SIG-M5 (cell line): ENCODE measurements at places on chromosomes 3 and 15.

DNA sequence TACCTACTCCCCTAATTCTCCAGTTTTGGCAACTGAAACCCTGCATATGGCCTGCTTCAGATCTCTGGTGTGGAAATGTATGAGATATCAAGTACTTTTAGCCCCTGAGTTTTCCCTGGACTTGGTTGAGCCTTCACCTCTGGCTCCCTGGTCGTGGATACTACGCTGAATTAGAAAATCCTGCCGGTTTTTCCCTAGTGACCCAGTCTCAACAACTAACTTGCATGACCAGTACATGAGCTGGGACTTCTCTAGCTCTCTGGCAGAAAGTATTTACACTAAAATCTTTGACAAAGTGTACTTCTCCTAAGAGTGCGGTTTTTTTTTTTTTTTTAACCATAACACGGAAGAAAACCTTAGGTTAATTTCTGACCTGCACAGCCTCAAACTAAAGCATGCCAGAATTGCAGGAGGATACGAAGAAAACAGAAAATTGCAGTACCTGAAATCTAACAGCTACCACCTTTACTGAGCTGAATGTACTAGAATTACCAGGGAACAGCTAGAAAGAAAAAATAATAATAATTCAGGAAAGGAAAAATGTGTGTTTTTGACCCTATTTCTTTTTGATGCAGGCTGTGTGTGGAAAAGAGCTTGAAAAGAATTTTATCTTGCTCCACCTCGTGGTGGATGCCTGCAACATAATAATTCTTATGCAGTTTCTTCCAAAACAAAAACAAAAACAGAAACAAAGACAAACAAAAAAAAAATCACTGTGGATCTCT lies 165.6 kb downstream of the GMNC start:
- DNase-seq: no peak

DNA sequence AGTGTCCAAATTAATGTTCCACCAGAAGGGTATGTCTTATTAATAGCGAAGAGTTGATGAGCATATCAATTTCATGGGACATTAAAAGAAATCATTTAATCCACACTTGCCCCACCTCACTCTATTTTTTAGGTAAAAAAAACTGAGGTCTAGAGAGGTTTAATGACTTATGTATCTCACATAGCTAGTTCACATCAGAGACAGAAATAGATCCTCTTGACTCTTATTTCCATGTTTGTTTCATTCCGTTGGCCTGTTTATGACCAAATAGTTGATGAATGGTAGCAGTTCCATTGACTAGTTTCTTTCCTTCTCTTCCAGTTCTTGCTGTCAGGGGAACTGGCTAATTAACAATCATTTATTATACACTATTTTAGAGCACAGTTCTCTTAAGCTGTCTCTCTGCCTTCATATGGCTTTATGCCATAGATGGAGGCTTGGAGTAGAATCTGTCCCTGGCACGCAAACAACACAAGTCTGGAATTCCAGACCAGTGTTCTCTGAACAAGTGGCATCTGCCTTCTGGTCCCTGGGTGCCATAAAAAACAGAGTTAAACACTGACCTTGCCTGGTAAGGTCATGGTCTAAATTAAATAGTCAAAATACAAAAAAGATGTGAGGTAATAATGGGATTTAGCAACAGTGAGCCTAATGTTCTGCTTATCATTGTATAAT lies 220.0 kb upstream of the CGNL1 start:
- DNase-seq: no peak

DNA sequence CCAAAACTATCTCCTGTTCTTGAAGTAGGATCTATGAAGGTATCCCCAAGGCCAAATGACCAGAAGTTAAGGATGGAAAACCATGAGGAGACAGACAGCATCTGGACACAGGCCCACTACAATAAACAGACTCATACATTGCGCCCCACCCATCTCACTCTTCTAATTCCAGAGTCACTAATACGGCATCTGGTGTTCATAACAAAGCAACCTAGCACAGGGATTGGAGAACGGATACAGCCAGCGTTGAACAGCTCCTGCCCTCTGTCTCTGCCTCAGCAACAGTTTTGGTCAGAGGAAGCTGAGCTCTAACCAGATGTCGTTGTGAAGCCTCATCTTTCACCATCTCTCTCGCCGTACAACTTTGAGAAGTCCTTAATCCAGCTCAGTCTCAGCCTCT lies 44.5 kb upstream of the CCDC80 start:
- DNase-seq: no peak

GRCh38 chr3:195181741-195182469 lies 89.1 kb downstream of the XXYLT1 start:
- no peak for DNase-seq

DNA sequence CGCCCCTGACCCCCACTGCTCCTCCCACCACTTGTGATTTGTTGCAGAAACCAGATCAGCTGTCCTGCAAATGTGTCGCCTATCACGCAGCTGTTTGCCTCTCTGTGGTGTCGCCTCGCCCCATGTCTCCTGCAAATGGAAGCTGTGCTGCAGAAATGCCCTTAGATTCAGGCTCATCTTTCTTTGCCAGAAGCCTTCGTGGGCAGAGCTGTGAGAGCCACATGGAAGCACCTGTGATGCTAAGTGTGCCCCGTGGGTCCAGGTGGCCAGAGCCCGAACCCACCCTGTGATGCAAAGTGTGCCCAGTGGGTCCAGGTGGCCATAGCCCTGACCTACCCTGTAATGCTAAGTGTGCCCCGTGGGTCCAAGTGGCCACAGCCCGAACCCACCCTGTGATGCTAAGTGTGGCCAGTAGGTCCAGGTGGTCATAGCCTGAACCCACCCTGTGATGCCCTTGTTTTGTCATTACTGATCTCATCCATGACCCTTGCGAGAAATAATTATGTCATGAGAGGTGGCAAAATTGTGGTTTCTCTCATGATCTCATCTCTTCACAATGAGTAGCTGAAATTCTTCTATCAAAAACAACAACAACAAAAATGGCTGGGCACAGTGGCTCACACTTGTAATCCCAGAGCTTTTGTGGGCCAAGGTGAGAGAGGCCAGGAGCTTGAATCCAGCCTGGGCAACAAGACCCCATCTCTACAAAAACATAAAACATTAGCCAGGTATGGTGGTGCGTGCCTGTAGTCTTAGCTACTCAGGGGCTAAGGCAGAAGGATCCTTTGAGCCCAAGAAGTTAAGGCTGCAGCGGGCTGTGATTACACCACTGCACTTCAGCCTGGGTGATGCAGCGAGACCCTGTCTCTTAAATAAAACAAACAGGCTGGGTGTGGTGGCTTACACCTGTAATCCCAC lies 187.4 kb downstream of the GOLGA6L6 start:
- no peak for DNase-seq

DNA sequence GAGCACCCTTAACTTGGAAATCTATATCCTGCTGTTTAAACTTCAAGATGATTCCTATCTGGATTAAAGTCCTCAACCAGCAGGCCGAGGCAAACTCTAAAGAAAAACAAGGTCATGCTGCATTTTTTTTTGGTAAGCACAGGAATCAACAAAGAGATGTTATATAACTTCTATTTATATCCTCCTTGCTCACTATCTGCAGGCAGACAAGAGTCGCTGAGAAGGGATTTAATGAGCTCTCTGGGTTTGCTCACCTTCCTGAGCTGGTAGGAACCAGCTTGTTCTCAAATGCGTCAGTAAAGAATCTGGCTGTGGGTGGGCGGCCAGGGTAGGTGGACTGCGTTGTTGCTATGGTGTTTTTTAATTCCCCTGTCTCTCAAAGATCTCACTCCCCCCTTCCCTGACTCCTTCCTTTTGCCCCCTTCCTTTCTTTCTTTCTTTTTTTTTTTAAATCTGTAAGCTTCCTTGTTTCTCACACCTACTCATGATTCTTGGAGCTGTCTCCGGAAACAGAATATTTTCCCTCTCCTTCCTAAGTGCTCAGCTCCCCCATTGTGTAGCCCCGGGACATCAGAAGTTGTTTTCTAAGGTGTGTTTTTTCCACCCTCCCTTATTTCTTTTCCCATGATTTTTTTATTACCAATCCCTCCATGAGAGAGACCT lies 228.8 kb upstream of the BHLHE40 start:
- no peak for DNase-seq

- no peak for DNase-seq
These were observed 17.7 kb upstream of the FGD5 start for GRCh38 chr3:14801031-14801430.

GRCh38 chr3:127771746-127772145 lies 50.6 kb downstream of the MGLL start:
- no peak for DNase-seq

DNA sequence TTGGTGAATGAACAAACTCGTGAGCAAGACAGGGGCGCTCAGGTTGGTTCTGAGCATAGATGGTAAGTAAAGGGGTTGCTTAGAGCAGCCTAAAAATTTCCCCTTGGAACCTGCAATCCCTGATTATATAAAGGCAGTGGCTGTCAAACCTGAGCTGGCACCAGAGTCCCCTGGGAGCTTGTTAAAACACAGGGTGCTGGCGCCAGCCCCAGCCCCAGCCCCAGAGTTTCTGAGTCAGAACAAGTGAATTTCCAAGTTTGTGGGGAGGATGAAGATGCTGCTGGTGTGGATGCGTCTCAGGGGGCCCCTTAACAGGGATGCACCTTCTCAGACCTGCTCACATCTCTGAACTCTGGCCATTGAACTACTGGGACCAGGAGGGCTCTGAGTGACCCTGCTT lies 48.2 kb downstream of the FEM1B start:
- no peak for DNase-seq

DNA sequence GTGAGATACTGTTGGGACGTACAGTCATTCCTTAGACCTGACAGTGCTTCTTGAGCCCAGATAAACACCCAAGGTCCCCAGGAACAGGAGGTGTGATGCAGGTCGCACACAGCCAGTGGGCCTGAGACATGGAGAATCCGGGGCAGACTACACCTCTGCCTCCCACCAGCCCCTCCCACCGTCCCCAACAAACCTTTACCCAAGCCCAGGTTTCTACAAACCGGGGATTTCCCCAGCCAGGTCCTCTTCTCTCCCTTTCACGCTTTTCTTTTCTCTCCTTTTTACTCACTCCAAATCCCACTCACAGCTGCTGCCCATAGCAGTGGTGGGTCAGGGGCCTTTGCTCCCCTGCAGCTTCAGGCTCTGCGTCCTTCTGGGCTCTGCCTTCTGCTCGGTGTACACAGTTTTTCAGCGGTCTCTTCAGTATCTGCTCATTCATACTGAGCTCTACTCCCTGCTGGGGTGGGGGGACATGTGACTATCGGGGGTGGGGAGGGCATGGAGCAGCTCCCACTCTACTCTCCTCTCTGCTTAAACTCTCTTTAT lies 4.8 kb upstream of the PCSK6 start:
- DNase-seq: no peak

DNA sequence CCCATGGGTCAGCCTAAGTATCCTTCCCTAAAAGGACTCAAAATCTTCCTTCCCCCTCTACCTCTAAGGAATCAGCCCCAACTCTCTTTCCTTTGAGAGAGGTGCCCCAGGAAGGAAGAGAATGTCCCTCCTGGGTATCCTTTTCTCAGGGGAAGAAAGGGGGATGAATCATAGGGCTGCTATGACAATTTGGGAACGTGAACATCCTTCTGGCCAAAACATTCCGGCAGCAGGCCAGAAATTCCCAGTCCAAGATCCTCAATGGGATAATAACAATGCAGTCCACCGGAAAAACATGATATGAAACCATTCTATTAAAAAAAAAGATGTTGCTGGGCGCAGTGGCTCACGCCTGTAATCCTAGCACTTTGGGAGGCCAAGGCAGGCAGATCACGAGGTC lies 50.8 kb upstream of the CACNA2D3 start:
- no peak for DNase-seq

DNA sequence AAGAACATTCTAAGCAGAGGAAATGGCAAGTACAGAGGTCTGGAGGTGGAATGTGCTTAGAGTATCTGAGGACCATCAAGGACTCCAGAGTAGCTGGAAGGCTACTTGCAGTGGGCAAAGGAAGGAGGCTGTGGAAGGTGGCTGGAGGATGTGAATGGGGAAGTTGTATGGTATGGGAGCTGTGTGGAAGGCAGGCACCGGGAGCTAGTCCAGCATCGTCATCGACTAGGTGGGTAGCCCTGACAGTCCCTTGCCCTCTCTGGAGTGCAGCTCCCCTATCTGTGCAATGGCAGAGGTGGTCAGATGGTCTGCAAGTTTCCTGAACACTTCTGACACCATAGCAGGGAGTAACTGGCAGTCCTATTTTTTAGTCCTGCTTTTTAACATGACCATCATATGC lies 19.3 kb downstream of the CCDC13 start:
- no peak for DNase-seq

DNA sequence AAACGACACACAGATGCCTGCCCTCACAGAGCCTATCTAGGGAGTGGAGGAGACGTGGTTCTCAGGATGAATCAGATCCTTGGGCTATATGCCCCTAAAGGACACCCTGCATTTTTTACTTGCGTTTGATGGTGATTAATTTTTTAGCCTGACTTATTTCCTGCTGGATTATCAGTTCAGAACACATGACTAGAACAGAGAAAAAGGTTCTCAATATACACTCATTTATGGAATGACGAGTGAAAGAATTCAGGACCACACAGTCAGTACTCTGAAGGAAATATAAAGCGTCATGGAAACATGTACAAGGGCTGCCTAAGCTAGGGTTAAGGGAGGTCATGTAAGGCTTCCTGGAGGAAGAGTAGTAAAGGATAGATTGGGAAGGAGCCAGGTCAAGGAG lies 121.8 kb downstream of the SSR3 start:
- DNase-seq: no peak

- no peak for DNase-seq
These were observed 24.6 kb downstream of the MAPKBP1 start for GRCh38 chr15:41798607-41799487.

- no peak for DNase-seq
These were observed 460.7 kb upstream of the CBLB start for GRCh38 chr3:106329521-106329920.

GRCh38 chr3:131147534-131147933 lies 120.9 kb downstream of the NEK11 start:
- no peak for DNase-seq

DNA sequence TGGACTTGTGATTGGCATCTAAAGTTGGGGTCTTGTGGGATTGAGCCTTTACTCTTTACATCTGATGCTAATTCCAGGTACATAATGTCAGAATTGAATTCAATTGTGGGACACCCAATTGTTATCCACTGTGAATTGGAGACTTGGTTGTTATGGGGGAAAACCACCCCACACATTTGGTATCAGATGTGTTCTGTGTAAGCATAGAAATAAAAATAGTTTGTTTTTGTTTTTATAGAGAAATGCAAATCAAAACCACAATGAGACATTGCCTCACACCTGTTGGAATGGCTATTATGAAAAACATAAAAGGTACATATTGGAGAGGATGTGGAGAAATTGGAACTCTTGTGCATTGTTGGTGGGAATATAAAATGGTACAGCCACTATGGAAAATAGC lies 58.5 kb downstream of the CPA3 start:
- DNase-seq: no peak

GRCh38 chr3:78174821-78175220 lies 1134.9 kb downstream of the ROBO2 start:
- DNase-seq: no peak

DNA sequence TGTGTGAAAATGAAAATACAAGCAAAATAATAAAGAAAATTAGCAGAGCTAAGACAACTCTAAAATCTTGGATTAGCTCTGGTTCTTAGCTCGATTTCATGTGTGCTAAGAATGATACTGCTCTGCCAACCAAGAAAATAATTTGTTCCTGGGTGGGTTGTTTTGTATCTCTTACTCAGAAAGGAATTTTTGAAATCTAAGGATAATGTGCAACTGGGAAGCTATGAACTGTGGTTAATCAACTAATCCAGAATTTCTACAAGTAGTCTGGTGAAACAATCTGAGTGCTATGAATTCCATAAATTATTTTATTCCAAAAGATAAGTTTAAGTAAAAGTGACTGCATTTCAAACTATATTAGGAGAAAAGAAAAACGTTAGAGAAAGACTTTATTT lies 92.0 kb downstream of the TFDP2 start:
- no peak for DNase-seq
